ENCODE measurements at places on chromosomes 6 and 20.
A peak's percentile ranks its signal among the peaks of the same experiment; 100 is the strongest.

GRCh38 chr6:25682324-25682723 lies 30.3 kb downstream of the SCGN start:
- no peak for DNase-seq

DNA sequence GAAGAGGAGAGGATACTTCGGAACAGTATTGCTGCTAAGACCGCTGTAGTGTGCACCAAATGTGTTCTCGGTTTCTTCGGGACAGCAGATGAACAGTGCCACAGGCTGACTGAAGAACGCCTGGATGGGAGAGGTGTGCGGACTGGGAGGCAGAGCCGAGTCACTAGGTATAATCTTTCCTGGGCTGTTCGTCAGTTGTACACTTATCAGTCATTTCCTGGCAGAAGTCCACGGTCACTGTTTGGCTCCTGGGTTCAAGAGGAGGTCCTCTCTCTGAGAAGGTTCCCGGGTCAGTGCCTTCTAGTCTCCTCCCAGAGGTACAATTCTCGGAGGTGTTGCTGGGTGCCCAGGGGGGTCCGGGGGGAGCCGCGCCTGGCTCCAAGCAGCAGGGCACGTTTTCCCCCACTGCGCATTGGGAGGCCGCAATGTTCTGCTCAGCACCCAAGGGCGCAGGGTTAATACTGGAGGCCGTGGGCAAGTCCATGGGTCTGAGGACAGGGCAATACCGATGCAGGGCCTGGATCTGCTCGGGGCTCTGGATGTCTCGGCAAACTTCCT lies 38.1 kb downstream of the GJA10 start:
- no peak for DNase-seq

DNA sequence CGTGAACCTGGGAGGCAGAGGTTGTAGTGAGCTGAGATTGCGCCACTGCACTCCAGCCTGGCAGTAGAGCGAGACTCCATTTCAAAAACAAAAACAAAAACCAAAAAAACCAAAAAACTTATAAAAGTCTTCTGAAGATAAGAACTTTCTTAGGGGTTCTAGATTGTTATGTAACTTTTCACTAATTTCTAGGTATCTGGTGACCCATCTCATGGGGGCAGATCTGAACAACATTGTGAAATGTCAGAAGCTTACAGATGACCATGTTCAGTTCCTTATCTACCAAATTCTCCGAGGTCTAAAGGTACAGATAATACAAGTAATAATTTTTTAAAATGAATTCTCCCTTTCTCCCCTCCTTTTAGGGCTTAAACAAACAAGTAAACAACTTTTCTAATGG lies 45.1 kb downstream of the MAPK14 start:
- DNase-seq, result no peak

DNA sequence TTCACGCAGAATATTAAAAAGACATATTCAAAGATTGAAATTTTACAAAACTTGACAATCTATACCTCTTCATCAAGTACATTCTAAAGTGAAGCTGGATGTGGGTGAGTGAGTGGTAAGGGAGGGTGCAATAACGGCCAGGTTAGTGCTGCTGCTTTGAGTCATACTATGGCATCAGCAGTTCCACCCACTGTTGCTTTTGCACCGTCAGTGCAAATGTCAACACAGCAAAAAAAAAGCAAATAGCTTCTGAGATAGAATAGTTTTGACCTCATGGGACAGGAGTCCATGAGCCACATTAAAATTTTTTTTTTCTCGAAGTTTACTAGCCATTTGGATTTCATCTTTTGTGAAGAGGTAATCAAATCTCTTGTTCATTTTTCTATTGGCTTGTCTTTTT lies 31.8 kb downstream of the PSMF1 start:
- DNase-seq, result no peak

DNA sequence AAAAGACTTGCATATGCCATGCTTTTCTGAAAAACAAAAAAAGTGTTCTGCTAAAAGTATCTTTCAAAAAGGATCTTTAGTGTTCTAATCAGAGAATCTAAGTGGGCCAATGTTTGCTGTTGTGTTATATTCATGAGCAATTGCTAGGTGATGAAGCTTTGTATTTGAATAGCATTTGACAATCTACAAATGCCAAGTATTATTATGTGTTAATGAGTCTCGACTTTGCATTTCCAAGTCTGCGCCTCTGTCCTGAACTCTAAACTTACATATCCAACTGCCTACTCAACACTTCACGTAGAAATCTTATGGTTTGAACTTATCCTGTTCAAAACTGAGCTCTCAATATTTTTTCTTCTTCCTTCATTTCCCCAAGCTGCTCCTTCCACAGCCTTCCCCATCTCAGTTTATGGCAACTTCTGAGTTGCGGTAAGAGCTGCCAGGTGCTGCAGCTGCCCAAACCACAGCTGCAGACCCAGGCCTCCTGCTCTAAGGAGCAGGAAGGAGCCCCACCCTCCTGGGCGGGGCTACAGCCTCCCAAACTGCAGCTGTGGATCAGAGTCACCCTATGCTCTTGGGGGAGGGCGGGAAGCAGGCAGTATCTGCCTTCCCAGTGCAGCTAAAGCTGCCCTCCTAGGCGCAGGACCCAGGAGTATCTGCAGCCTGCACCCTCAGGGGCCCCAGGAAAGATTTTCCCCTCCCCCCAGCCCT lies 16.7 kb upstream of the MAK start:
- DNase-seq, result no peak

DNA sequence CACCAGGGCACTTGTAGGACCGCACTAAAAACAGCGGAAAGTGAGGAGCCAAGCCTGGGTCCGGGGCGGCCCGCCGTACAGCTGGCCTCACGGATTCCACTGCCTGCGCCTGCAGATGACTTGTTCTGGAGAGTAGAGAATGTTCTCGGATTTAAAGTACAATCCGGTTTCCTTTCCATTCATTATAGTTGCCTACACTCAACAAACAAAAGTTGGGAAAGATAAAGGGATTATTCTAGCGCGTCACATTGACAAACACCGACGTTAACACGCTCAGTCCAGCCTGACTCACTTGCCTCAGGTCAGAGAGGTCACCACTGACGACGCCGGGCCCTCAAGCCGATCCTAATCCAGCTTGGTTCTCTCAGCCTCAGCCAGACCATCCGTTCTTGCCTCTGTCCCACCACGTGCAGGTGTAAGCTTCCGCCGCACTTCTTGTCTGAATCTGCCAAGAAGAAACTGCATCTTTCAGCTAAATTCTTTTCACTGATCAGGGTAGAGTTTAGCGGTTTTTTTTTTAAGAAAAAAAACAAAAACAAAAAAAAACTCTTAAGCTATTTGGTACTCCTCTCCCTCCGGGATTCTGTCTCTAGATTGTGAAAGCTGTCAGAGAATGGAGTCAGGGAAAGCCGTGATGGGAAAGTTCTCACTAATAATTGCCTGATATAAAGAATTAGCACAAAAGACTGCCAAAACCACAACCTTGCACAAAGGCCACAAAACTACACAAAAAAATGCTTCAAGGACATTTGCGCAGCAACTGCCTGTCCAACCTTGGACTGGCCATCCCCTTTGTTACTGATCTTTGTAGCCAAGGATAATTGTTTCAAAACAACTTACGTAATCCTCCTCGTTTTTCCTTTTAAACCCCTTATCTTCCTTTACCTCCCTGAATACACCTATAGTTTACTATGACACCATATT lies 1.1 kb upstream of the PHF10 start:
- peak; percentile 18 for DNase-seq

DNA sequence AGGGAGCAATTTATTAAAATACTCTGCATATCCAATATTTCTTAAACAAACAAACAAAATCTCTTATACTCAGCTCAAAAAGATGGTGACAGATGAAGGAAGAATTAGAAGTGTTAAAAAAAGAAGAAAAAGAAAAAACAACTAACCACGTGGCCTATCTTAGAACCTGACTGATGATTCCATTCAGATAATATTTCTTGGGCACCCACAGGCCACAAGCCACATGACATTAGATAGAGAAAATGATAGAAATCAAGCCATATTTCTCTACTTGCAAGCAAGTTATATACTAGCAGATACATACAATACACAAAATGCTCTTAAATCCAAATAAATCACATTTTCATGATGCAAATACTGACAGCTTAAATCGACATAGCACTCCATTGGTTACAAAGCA lies 14.5 kb upstream of the RAMACL start:
- DNase-seq, result no peak

GRCh38 chr6:24831771-24832716 lies 33.3 kb upstream of the ARMH2 start:
- DNase-seq, result peak; percentile 19

DNA sequence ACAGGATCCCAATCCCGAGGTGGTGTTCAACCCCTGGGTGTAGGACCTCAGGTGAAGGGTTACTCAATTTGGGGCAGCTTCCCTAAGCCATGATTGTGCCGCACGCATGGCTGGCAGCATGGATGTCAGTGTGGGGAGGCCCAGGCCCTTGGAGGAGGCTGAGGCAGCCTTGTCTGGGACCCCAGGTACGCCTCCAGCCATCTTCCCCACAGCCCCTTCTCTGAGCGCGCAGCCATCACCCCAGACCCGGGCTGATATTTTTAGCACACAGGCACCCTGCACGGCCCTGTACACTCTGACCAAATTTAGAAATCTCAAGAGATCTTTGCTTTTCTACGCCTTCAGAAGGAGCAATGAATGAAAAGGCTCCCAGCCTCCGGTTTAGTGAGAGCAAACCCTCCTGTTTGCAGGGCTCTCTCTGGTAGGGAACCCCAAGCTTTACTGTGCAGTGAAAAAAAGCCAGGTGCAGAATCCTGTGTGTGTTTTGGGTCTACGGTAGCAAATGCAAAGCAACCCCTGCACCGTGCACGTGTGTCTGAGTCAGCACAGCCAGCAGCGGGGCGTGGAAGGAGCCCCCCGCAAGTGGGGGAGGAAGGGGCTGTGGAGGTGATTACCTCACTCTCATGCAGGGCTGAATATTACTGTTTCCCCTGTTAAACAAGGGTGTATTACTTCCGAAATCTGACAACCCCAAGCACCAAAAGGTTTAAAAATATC lies 44.3 kb downstream of the CTCFL start:
- no peak for DNase-seq

DNA sequence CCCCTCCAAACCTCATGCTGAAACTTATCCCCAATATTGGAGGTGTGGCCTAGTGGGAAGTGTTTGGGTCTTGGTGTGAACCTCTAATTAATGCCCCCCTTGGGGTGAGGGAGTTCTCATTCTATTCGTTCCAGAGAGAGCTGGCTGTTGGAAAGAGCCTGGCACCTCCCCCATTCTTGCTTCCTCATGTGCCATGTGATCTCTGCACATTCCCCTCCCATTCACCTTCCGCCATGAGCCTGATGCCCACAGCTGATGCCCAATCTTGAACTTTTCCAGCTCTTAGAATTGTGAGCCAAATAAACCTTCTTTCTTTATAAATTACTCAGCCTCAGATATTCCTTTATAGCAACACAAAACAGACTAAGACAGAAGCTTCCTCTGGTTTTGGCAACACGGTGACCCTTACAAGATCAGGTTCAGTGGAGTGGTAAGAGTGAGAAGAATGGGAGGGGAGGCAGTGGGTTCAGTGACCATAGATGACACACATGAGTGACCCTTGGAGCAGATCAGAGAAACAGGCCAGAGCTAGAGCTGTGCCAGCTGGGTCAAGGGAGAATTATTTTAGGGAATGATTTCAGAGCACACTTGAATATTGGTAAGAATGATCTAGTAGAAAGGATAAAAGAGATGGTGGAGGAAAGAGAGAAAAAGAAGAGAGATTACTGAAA lies 176.4 kb downstream of the LY86 start:
- DNase-seq, result no peak

DNA sequence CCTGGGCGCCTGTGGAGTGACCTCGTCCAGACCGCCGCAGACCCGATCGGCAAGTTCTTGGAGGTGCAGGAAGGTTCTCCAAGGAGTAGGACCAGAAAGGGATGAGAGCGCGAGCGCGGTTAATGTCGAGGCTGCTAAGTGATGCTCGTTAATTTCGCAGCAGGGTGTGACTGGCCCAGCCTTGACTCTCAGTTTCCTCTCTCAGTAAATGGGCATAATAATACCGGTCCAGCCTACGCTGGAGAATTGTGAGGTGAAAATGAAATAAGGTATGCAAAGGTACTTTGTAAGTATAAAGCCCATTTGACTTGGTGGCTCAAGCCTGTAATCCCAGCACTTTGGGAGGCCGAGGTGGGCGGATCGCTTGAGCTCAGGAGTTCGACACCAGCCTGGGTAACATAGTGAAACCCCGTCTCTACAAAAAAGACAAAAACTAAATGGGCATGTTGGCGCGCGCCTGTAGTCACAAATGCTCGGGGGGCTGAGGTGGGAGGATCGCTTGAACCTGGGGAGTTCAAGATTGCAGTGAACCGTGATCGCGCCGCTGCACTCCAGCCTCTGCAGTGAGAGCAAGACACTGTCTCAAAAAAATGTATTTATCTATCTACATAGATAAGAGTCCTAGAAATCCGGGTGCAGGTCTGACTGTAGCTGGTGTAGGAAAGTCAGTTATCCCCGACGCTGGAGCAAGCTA lies 634 bp upstream of the BTBD9 start:
- DNase-seq, result no peak

GRCh38 chr6:37620519-37620918 lies 77.2 kb downstream of the MDGA1 start:
- DNase-seq, result no peak

DNA sequence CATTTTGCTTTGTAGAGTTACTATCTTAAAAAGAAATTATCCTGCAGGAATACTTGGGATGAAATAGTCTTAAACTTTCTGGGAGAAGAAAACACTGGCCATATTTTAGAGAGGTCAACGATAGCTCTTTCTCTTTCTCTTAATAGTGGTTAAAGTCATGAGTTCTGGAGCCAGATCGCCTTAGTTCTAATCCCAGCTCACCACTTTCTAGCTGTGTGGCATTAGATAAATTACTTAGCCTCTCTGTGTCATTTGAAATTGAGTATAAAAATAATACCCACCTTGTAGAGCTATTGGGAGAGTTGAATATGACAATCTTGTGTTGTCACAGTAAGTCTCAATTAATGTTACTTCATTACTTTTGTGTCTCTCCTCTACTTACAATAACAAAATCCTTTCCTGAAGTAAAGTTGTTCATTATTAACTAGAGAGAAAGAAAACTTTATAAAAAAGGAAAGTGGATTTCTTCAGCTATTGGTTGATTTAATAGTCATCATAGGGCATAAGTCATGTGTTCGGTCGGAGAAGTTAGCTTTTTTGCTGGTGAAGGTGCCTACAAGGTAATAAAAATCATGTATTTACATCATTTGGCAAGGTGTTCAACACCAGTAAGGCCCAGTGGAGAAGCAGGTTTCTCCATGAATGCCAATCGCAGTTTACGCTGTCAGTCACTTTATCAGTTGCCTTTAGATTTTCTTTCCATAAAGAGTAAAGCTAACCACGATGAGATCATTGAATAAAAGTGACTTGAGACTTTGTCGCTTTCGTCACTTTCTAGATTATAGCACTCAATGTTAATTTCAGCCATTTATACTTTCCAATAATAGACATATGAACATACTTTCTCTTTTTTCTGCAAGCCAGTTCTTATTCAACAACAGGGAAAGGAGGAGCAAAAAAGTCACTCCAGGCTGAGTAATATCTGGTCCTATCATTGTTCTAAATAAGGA lies 2.0 kb downstream of the NEDD9 start:
- DNase-seq, result no peak

- no peak for DNase-seq
These were observed 26.5 kb upstream of the SYNDIG1 start for GRCh38 chr20:24442909-24443308.

Measured in stimulated activated CD4-positive, alpha-beta T cell treated with anti-CD3 and anti-CD28 coated beads, Interleukin-4, amount 100 ng/mL, for 24 hours (primary cell).